Calu3 (cell line): ENCODE measurements at places on chromosomes 11 and 22. TPM values are rescaled to one million over a fixed set of nuclear protein-coding genes. Genes with fewer than 3 reads are reported as not detected.

- no peaks in the 10 kb centered on the region for H3K36me3 ChIP-seq
- H3K27me3 ChIP-seq = peaks cover 12% of the 10 kb centered on the region
- peaks cover 6% of the 10 kb centered on the region for H3K4me1 ChIP-seq
- no peak overlapping the region for H3K27ac ChIP-seq
- H3K4me3 ChIP-seq = no peak overlapping the region
Observed at GRCh38 chr11:116422956-116423600, 349.7 kb downstream of the BUD13 start.

DNA sequence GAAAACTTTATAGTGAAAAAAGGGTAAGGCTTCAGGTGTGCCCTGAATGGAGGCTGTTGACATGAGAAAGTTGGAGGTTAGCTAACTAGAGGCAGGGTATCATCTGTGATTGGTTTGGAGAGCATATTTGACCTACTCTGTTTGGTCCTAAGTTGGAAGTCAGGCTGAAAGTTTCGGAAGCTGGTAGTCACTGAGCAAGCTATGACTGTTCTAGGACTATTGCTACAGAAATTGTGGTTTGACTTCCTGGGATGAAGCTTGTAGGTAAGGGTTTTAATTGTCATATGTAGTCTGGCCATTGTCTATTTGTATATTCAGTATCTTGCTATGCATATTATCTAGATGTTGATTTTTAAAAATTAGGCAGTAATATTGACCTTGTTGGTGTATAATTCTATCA, 565.0 kb downstream of the TMEM135 start:
- no peaks in the 10 kb centered on the region for H3K4me1 ChIP-seq
- no peak for DNase-seq
- no peak overlapping the region for H3K4me3 ChIP-seq
- H3K36me3 ChIP-seq = no peaks in the 10 kb centered on the region
- H3K27me3 ChIP-seq = no peaks in the 10 kb centered on the region

DNA sequence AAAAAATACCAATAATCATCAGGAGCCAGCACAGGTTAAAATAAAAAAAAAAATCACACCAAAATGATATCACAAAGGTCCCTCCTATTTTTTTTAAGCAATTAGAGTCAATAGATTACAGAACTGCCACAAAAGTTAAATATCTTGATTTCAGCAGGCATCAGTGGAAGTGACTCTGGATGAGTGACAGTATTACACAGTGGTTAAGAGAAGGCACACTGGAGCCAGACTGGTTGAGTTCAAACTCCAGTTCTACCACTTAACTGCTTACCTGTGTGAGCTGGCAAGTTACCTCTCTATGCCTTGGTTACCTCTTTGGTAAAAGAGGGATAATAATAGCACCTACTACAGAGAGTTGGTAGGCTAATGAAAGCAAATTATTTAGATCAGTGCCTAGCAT, 148.5 kb downstream of the ATG16L2 start:
- H3K36me3 ChIP-seq = no peaks in the 10 kb centered on the region
- no peak overlapping the region for H3K4me3 ChIP-seq
- DNase-seq = no peak
- no peak overlapping the region for H3K27ac ChIP-seq
- H3K27me3 ChIP-seq = no peaks in the 10 kb centered on the region
- no peaks in the 10 kb centered on the region for H3K4me1 ChIP-seq

DNA sequence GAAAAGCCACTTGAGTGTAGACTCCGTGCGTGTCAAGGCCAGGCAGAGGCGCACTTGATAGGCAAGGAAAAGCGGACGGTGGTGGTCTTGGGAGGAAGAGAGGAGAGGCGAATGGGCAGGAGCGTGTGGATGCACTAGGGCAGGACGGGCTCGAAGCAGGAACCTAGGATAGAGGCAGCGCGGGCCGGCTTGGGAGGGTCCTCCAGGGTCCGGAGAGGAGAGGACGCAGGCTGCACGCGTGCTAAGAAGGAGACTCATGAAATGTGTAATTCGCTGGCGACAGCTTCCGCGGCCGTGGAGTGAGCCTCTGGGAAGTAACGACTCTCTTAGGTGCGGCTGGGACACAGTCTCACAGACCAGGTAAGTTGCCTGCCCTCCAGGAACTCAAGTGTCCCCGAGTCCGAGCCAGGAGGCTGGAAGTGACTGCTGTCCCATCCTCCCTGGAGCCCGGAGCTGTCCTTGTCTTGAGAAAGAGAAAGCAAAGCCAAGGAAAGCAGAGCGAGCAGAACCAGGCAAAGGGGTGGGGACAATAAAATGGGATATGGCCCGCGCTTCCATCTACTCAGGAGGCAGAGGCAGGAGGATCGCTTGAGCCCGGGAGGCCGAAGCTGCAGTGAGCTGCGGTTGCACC, 874 bp upstream of the IL17RA start:
- peaks cover 13% of the 10 kb centered on the region for H3K4me1 ChIP-seq
- no peaks in the 10 kb centered on the region for H3K27me3 ChIP-seq
- H3K27ac ChIP-seq = peak overlapping the region; percentile 78
- DNase-seq = no peak
- peaks cover 23% of the 10 kb centered on the region for H3K36me3 ChIP-seq

DNA sequence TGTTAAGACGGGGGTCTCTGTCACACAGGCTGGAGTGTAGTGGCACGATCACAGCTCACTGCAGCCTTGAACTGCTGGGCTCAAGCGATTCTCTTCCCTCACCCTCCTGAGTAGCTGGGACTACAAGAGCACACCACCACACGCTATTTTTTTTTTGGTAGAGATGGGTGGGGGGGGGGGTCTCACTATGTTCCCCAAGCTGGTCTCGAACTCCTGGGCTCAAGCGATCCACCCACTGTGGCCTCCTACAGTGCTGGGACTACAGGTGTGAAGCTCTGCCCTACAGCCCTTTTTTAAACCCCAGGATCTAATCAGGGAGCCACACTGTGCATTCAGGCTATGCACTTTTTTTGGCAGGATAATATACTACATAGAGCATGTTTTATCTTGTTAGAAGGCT, 1.4 kb upstream of the DHCR7 start:
- H3K27ac ChIP-seq = peak overlapping the region; percentile 7
- H3K27me3 ChIP-seq = no peaks in the 10 kb centered on the region
- H3K4me1 ChIP-seq = peaks cover 42% of the 10 kb centered on the region
- peak overlapping the region; percentile 91 for H3K4me3 ChIP-seq
- H3K36me3 ChIP-seq = peaks cover 77% of the 10 kb centered on the region
- no peak for DNase-seq

DNA sequence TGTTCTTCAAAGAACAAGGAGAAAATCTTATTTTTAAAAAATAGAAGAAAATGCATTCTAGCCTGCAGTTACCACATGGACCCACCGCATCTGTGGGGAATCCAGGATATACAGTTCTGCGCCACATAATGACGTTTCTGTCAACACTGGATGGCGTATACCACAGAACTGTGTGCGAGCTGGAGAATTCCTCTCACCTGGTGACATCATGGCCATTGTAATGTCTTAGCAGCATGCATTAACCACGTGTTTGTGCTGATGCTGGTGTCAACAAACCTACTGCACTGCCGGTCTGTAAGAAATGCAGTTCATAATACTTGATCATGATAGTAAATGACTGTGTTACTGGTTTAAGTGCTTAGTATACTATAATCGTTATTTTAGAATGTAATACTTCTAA, 174.7 kb downstream of the TBC1D22A start:
- H3K27me3 ChIP-seq = no peaks in the 10 kb centered on the region
- H3K27ac ChIP-seq = no peak overlapping the region
- no peak for DNase-seq
- peaks cover 24% of the 10 kb centered on the region for H3K4me1 ChIP-seq
- no peak overlapping the region for H3K4me3 ChIP-seq

Gene TMEM191C
- 2.2 and 2.6 TPM in 2 replicates for total RNA-seq

- H3K4me1 ChIP-seq = no peaks in the 10 kb centered on the region
- no peak overlapping the region for H3K27ac ChIP-seq
- peak; percentile 89 for DNase-seq
Observed at GRCh38 chr22:19730655-19731360, 7.5 kb downstream of the GP1BB start.

DNA sequence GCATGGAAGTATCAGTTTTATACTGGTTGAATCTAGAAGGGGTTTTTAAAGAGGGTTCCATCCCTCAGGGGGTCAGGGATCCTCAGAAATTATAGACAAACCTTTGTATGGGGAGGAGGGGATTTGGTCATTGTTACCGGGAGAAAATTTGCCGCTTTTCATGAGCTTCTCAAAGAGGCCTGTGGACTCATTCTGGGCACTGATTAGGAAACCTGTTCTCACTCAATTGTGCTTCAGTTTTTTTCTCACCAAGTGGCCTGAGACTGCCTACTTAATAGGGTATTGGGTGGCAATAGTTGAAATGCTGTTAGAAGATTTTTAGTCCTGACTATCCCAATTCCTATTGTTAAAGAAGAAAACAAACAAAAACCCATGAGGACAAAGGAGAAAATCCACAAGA, 14.0 kb downstream of the MPEG1 start:
- peaks cover 8% of the 10 kb centered on the region for H3K4me1 ChIP-seq
- no peak overlapping the region for H3K4me3 ChIP-seq
- DNase-seq = no peak
- no peaks in the 10 kb centered on the region for H3K27me3 ChIP-seq
- no peak overlapping the region for H3K27ac ChIP-seq
- peaks cover 38% of the 10 kb centered on the region for H3K36me3 ChIP-seq

- peaks cover 39% of the 10 kb centered on the region for H3K4me1 ChIP-seq
- H3K27me3 ChIP-seq = no peaks in the 10 kb centered on the region
- no peak overlapping the region for H3K4me3 ChIP-seq
- peaks cover 12% of the 10 kb centered on the region for H3K36me3 ChIP-seq
- DNase-seq = peak; percentile 38
- no peak overlapping the region for H3K27ac ChIP-seq
Observed at GRCh38 chr11:96055706-96056387, 131.9 kb upstream of the MTMR2 start.

DNA sequence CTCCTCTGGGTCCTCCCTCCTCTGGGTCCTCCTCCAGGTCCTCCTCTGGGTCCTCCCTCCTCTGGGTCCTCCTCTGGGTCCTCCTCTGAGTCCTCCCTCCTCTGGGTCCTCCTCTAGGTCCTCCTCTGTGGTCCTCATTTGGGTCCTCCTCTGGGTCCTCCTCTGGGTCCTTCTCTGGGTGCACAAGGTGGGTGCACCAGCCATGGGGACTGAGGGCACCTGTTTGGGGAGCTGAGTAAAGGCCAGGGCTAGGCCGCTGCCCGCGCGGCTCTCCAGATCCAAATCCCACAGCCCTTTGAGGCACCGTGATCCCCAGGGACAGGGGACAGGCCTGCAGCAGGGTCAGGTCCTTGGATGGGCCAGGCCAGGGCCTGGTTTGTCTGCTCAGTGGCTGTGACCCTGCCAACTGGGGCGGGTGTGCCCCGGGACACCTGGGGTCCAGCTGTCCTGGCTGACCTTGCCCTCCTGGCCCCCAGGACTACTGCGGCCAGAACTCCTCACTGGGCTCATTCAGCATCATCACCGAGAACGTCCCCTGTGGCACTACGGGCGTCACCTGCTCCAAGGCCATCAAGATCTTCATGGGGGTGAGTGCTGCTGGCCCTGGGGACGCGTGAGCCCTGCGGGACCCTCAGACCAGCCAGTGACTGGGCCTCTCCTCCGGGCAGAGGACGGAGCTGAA, 12.7 kb downstream of the MUC2 start:
- H3K27ac ChIP-seq = no peak overlapping the region
- H3K27me3 ChIP-seq = no peaks in the 10 kb centered on the region
- H3K36me3 ChIP-seq = peaks cover 4% of the 10 kb centered on the region
- DNase-seq = no peak
- no peak overlapping the region for H3K4me3 ChIP-seq

- no peaks in the 10 kb centered on the region for H3K36me3 ChIP-seq
- H3K4me1 ChIP-seq = no peaks in the 10 kb centered on the region
- H3K27ac ChIP-seq = no peak overlapping the region
- no peak overlapping the region for H3K4me3 ChIP-seq
Observed at GRCh38 chr11:45060707-45061106, 85.7 kb upstream of the PRDM11 start.

Gene IGLL1
- total RNA-seq = not detected in 2 replicates

GRCh38 chr11:86463120-86463519, 88.4 kb downstream of the CCDC81 start:
- H3K27me3 ChIP-seq = no peaks in the 10 kb centered on the region
- DNase-seq = no peak
- peaks cover 5% of the 10 kb centered on the region for H3K36me3 ChIP-seq
- H3K4me3 ChIP-seq = no peak overlapping the region
- no peak overlapping the region for H3K27ac ChIP-seq
- H3K4me1 ChIP-seq = peaks cover 31% of the 10 kb centered on the region

GRCh38 chr22:49107561-49107960, 720.1 kb downstream of the BRD1 start:
- H3K36me3 ChIP-seq = peaks cover 5% of the 10 kb centered on the region
- DNase-seq = no peak
- H3K4me3 ChIP-seq = no peak overlapping the region
- no peaks in the 10 kb centered on the region for H3K27me3 ChIP-seq

DNA sequence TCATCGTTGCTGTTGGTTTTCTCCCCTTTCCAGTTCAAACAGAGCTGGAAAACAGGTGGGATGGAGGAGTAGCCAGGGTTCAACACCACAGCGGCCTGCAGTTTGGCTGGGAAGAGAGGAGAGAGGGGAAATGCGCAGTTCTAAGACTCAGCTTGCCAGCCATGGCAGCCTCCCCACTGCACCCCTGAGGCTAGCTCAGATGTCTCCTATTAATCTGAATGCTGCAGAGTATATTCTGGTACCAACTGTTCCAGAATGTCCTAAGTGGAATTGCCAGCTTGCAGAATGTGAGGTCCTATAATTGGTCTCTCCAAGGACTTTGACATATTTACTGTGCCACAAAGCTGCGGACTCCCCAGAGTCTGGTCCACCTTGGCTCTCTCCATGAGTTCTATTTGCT, 32.0 kb downstream of the NEFH start:
- no peak overlapping the region for H3K27ac ChIP-seq
- H3K27me3 ChIP-seq = no peaks in the 10 kb centered on the region
- no peak overlapping the region for H3K4me3 ChIP-seq
- peaks cover 28% of the 10 kb centered on the region for H3K36me3 ChIP-seq

GRCh38 chr11:122696662-122697061, 41.1 kb downstream of the UBASH3B start:
- no peak for DNase-seq
- no peaks in the 10 kb centered on the region for H3K27me3 ChIP-seq
- peaks cover 31% of the 10 kb centered on the region for H3K36me3 ChIP-seq

Gene MAJIN
- total RNA-seq = 0.56 TPM in 1 of 2 replicates, not detected in the other

- H3K4me1 ChIP-seq = peaks cover 13% of the 10 kb centered on the region
- no peaks in the 10 kb centered on the region for H3K27me3 ChIP-seq
- H3K4me3 ChIP-seq = peak overlapping the region; percentile 89
- H3K27ac ChIP-seq = no peak overlapping the region
- DNase-seq = no peak
Observed at GRCh38 chr22:17086296-17086695, 1.5 kb downstream of the IL17RA start.

- H3K4me1 ChIP-seq = no peaks in the 10 kb centered on the region
- peak overlapping the region; percentile 20 for H3K4me3 ChIP-seq
- no peaks in the 10 kb centered on the region for H3K36me3 ChIP-seq
- peaks cover 12% of the 10 kb centered on the region for H3K27me3 ChIP-seq
- no peak for DNase-seq
Observed at GRCh38 chr11:8329336-8329735, 65.7 kb upstream of the LMO1 start.

GRCh38 chr11:64227405-64227956, 1.4 kb downstream of the NUDT22 start:
- peaks cover 7% of the 10 kb centered on the region for H3K4me1 ChIP-seq
- DNase-seq = no peak
- H3K36me3 ChIP-seq = peaks cover 87% of the 10 kb centered on the region
- H3K27me3 ChIP-seq = no peaks in the 10 kb centered on the region
- peak overlapping the region; percentile 14 for H3K27ac ChIP-seq
- peak overlapping the region; percentile 79 for H3K4me3 ChIP-seq
